ENCODE measurements at places on chromosomes 11 and 22. TPM values are rescaled to one million over a fixed set of nuclear protein-coding genes. Genes with fewer than 3 reads are reported as not detected.

DNA sequence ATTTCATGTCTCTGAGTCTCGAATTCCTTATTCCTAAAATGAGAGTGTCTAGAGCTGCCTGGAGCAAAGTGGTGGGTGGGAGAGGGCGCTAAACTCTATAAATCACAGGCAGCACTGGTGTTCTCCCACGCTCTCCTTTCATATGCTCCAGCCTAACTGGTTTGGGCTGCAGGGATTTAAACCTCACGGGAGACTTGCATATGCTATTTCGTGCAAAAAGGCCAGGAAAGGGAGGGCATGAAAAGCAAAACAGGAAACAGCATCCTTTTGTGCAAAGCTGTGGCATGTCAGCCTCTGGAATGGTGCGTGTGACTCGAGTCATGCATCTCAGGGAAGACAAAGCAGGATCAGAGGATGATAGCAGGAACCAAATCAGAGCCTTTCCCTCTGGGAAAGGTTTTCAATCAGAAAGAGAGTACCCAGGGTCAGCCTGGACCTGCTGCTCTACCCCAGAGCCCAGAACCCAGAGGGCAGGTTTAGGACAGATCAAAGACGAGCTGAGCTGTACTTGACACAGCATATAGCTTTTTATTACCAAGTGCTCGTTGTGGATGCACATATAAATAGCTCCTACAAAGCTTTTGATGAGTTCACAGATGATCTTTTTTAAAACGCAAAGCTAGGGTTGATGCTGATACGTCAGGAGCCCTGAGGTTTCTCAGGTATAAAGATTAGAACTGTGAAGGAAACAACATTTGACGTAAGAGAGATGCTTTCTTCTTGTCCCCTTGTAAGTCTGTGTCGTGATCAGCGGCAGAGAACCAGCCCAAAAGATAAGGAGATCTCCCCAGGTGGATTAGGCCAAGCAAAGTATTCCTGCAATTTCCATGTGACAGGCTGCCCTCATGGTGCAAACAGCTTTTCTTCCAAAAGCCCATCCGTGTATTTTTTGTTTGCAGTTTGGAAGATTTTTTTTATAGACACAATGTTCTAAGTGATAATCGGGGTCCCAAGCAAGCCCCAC, 46.2 kb upstream of the YWHAH start:
- no peak for DNase-seq

DNA sequence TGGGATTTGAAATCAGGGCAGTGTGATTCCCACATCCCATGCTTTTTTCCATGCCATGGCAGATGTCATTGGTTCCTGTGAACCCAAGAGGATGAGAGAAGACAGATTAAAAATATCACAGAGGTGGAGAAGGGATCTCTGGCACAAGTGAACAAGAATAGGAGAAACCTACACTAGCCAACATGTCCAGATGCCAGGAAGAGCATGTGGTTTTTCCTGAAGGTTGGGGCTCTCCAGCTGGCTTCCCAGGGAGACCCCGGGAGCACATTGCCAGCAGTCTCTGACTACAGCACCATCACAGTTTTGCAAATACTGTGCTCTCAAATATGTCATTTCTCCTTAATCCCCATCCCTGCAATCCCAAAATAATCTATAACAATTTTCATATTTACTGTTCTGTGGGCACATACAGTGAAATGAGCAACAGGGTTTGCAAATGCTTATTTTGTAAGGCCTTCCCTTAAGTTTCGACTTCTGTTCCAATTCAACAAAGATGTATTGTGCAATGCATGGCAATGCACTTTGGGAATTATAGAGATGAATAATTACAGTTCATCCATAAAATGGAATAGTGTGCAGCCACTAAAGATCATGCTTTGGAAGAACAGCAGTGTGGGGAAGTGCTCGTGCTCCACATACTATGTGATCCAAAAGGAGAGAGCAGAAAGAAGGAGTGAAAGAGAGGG, 4.8 kb downstream of the ANKK1 start:
- DNase-seq: no peak

GRCh38 chr11:133104009-133104744, 428.1 kb downstream of the OPCML start:
- DNase-seq: no peak

DNA sequence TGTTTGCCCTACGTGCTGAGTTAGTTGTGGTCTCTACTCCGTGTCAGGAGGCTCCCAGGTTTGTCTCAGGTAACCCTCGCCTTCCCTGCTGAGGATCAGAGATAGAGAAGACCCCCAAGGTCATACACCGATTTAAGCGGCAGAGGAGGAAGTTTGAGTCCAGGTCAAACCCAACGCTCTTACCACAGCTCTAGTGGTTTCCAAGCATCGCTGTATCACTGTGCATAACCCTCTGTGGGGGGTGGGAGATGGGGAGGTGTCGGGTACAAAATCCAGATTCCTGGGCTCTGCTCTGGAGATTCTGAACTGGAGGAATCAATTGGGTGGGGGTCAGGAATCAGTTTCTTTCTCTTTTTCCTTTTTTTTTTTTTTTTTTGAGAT, 627 bp downstream of the DNAJC4 start:
- DNase-seq: no peak

- no peak for DNase-seq
These were observed 275.9 kb downstream of the TBC1D22A start for GRCh38 chr22:47038206-47038835.

DNA sequence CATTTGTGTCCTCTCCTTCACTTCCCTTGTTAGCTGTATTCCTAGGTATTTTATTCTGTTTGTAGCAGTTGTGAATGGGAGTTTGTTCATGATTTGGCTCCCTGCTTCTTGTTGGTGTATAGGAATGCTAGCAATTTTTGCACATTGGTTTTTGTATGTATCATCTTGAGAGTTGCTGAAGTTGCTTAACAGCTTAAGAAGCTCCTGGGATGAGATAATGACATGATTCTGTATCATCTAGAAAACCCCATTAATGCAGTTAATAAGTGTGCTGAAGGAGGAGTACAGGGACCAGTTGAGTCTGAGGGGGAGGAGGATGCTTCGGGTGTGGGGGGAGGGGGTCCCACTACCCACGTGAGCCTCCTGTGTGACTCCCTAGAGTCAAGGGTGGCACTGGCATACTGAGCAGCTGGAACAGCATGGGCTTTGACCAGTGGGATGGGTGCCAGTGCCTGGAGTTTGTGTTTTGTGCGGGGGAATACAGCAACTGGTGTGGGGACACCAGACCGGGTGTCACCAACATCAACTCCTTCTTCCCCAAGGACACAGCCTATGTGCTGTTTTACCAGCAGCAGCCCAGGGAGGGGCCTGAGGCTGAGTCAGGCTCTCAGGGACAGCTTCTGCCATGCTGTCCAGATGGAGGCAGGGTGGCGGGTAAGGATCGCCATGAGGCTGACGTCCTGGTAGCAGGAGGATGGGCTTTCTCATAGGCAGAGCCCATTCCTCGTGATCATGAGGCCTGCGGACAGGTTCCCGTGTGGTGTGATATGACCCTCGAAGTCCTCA, 24.1 kb downstream of the USP35 start:
- no peak for DNase-seq

GRCh38 chr22:36544107-36544620, 15.2 kb upstream of the EIF3D start:
- no peak for DNase-seq

DNA sequence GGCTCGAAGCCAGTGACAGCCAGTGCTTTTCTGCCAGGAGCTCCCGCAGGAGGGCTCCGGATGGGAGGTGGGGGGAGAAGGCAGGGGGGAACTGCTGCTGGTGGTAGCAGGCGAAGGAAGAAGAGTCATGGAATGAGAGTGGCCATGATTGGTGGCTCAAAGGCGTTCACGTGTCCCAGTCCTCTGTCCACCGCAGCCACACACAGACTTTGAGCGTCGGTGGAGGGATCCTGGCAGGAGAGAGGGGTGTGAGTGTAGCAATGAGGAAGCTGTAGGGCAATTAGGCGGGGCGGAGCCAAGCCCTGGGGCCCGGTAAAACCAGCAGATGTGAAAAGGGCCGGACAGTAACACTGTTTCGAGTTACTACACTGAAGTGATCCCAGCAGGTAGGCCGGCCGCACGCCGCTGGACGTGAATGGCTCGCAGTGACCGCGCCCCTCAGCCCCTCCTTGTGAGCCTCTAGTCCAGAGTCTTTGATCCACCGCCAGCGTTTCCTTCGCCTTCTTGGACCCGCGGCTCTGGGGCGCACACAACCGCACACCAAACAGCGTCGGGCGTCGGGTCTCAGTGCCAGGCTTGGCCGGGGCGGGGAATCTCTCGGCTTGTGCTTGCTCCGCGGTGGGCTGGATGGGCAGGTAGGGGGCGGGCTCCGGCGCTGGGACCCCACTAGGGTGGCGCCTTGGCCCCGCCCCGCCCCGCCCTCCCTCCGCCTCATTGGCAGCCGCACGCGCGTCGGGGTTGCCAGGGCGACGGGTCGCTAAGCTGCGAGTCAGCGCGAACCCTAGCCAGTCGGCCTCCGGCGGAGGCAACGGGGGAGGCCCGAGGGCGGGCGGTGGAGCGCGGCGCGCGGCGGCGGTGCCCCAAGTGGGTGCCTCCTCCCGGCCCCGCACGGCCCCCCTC, at the start of gene LRRC10B:
Gene LRRC10B (plus strand): TSS at position 788 of the 900 bp plus-strand sequence. CDS start 250 bp downstream, outside the sequence.
- no peak for DNase-seq

DNA sequence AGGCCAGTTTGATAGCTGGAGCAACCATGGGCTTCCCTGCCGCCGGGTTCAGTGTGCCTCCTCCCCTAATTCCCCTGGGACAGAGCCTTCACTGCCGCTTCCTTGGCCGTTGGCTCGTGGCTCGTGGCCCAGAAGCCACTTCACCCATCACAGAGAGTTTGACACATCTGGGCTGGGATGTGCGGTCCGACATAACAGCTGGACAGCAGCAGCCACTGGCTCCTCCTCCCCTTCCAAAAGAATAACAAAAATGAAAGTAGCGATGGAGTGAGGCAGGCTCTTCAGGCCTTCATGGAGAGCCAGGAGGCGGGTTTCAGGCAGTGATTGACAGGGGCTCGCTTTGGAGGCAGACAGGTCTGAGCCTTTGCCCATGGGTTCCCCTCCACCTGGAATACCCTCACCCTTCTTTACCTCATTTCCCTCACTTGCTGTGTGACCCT, 8.2 kb downstream of the CREB3L1 start:
- DNase-seq: no peak

GRCh38 chr11:7251836-7252682, at the start of gene SYT9:
Gene SYT9, plus strand, starts transcription at chr11:7251904. Its CDS starts 283 bp downstream, at chr11:7252187.
- DNase-seq: no peak

DNA sequence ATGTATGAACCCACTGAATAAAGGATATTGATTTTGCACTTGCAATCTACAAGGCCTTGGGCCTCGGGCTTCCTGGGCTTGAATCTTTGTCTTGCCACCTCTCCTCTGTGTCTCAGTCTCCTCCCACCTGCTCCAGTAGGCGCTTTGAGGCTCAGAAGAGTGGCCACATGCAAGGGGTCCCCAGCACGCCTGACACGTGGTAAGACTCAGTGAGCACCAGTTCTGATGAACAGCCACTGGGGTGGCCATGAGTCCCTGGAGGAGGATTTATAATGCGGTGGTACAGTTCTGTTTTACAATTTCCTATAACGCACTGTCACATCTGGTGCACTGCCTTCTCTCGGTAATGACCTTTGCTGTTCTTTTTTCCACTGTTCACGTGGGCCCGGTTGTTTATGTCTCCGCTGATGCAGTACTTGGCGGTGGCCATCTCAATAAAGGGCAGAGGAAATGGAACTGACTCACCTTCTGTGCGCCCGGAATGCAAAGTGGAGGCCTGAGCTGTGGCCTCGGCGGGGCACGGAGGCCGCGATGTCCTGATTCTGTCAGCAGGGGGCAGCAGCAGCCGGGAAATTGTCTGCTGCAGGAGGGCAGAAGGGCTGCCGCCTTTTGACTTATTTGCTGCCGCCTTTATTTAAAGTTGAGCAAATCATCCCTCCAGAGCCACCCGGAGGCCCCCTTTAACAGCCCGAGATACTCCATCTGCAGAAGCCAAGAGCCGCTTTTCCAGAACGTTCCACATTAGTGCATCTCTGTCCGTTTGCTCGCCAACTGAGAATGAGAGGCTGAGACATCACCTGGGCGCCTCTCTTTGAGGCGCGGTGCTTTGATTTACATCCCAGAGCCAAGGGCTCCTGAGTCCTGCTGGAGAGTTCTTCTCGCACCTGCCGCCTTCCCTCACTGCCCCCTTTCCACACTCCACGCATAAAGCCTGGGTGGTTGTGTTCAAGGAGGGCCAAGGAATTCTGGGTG, 6.0 kb upstream of the IFT27 start:
- peak; percentile 39 for DNase-seq

GRCh38 chr11:35487532-35488078, 37.8 kb downstream of the PAMR1 start:
- DNase-seq: no peak

DNA sequence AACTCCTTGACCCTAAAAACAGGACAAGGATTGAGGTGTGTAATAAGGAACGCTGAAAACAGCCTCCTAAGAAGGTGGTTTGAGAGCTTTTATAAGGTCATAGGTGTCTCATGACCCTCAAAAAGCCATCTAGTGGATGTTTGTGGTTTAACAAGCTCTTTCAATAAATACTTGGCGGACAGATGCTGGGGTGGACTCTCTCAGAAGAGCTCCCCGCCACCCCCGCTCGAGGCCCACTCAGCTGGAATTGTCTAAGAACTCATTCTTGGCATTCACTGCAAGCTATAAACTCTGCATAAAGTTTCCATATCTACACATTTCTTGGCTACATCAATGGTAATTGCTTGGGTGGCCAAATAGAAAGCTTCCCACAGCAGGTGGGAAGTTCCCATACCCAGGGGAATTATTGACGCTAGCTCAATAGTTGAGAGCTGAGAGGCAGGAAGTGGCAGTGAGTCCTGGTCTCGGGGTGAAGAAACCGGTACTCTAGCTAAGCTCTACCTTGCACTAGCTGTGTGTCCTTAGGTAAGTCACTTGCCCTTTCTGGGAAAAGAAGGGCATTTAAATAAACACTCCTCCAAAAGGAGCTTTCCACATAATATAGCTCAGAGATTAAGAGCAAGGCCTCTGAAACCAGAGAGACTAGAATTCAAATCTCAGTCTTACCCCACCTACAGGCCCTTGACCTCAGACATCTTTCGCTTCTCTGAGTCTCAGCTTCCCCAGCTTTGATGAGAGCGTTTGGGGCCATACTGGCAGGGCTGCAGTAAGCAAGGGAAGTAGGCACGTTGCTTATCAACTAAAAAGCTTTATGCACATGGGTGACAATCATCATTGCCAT, 6.4 kb downstream of the MS4A15 start:
- no peak for DNase-seq

GRCh38 chr11:106101819-106102218, 24.4 kb downstream of the AASDHPPT start:
- DNase-seq: no peak

DNA sequence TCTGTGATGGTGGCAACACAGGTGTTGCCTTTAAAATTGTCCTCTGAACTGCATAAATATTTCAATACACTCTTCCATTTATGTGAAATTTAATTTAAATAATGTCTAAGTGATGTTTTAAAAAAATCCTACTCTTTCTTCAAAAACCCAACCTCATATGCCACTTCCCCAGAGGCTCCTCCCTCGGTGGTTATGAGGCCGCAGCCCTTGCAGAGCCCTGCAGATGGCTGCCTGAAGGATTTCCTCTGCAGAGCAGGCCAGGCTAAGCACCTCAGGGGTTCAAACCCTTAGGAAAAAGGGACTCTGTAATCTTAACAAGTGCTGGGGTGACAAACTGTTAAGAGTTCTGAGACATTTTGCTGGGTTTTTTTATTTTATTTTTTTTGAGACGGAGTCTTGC, 25.2 kb downstream of the MORC2 start:
- no peak for DNase-seq

- DNase-seq: no peak
These were observed 15.2 kb downstream of the ENDOD1 start for GRCh38 chr11:95104856-95105255.

The NAALADL1 gene
- 56.8 TPM for total RNA-seq

The PRR14L gene
- 17.2 TPM for total RNA-seq

The APOA4 gene
- 14.3 TPM for total RNA-seq

The GRAP2 gene
- total RNA-seq: not detected

The XKR3 gene
- not detected for total RNA-seq

The SELENOM gene
- 1,262 TPM for total RNA-seq

The OR5A1 gene
- not detected for total RNA-seq

Data from ascending aorta (tissue), 2 donors.